T follicular helper cell (primary cell): ENCODE measurements at places on chromosomes 16 and 17.

- DNase-seq, result no peak
Measured at GRCh38 chr17:82105882-82106687, 8.0 kb upstream of the FASN start.

DNA sequence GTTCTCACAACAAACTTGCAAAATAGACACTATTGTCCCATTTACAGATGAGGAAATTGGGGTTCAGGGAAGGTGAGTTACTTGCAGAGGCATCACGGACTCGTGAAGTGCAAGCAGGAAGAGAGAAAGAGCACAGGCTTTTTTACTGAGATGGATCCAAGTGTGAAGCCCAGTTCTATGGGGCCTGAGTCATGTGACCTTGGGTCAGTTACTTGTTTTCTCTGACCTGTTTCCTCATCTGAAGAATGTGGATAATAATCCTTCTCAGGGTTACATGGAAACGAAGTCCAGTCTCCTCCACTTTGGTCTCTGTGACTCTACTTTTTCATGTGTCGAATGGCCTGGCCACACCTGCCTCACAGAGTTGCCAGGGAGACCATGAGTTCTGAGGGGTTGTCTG, 134.4 kb downstream of the SPACA3 start:
- DNase-seq, result no peak

DNA sequence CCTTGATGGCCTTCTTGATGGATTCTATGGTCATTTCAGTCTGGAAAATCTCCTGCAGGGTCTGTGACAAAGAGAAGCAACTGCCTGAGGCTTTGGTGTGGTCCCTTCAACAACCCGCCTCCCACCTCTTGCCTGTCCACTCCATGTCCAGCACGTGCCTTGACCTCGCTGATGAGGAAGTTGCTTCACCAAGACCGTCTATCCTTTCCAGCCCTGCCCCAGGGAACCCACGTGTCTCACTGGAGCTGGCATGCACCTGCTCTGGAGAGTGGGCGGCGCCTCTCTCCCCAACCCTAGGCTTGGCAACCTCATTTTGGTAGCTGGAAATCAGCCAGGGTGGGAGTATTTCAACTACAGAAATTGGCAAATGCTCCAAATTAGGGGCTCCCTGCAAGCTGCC, 32.6 kb downstream of the TEKT3 start:
- DNase-seq, result no peak

GRCh38 chr16:11183035-11183812, 72.8 kb downstream of the SOCS1 start:
- DNase-seq, result no peak

GRCh38 chr17:21508211-21508610, 132.1 kb downstream of the KCNJ12 start:
- no peak for DNase-seq
